Mesothelial cell of epicardium (in vitro differentiated cells): ENCODE measurements at places on chromosomes 12 and 14. TPM values are rescaled to one million over a fixed set of nuclear protein-coding genes. Genes with fewer than 3 reads are reported as not detected.

- no peaks in the 10 kb centered on the region for H3K27me3 ChIP-seq
- H3K36me3 ChIP-seq = peaks cover 8% of the 10 kb centered on the region
- peaks cover 39% of the 10 kb centered on the region for H3K4me1 ChIP-seq
- DNase-seq = no peak
- H3K4me3 ChIP-seq = peak overlapping the region; percentile 100
Observed at GRCh38 chr12:108561852-108562347, 496 bp upstream of the ISCU start.

GRCh38 chr12:11576104-11576503 lies 73.4 kb upstream of the ETV6 start:
- no peak overlapping the region for H3K4me3 ChIP-seq
- no peaks in the 10 kb centered on the region for H3K4me1 ChIP-seq
- H3K27ac ChIP-seq = no peak overlapping the region
- H3K27me3 ChIP-seq = no peaks in the 10 kb centered on the region
- no peak for DNase-seq

DNA sequence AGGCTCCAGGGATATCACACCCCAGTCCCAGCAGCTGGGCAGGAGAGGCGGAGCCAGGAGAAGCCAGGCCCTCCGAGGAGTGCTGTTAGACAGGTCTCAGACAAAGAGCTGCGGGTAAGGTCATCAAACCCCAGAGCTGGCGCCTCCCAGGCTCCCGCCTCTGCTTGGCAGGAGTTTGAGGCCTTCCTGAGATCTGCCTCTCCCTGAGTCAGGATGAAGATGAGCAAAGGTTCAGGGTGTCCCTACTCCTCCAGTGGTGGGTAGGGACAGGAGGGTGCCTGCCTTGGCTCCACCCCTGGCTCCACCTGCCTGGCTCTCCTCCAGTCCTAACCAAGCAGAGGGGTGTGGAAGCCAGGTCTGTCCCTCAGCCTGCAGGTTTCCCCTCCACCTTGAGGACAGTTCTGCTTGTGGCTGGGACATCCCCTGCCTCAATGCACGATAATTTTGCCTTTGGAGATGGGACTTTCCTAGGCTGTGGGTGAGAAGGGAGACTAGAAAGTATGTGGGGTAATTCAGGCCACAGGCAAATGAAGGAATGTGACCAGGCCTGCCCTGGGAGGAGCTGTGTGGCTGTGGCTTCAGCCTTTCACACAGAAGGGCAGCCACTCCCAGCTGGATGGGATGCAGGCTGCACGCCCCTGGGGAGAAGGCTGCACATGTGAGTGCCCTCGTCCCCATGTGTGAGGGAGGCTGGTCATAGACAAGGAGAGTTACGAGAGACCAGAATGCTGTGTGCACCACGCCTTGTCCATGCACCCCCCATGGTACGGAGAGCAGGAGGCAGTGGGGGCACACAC lies 2.2 kb downstream of the PLEKHG6 start:
- H3K27me3 ChIP-seq = peaks cover 4% of the 10 kb centered on the region
- peaks cover 2% of the 10 kb centered on the region for H3K36me3 ChIP-seq
- peak overlapping the region; percentile 91 for H3K27ac ChIP-seq
- peak overlapping the region; percentile 38 for H3K4me3 ChIP-seq
- no peak for DNase-seq
- peaks cover 24% of the 10 kb centered on the region for H3K4me1 ChIP-seq

- H3K27ac ChIP-seq = peak overlapping the region; percentile 93
- H3K27me3 ChIP-seq = peaks cover 2% of the 10 kb centered on the region
- DNase-seq = no peak
Observed at GRCh38 chr12:116278279-116278626, 760 bp upstream of the MED13L start.

- peaks cover 7% of the 10 kb centered on the region for H3K36me3 ChIP-seq
- peaks cover 15% of the 10 kb centered on the region for H3K4me1 ChIP-seq
- H3K27me3 ChIP-seq = no peaks in the 10 kb centered on the region
- no peak for DNase-seq
Observed at GRCh38 chr14:91342206-91342760, 75.3 kb downstream of the CCDC88C start.

DNA sequence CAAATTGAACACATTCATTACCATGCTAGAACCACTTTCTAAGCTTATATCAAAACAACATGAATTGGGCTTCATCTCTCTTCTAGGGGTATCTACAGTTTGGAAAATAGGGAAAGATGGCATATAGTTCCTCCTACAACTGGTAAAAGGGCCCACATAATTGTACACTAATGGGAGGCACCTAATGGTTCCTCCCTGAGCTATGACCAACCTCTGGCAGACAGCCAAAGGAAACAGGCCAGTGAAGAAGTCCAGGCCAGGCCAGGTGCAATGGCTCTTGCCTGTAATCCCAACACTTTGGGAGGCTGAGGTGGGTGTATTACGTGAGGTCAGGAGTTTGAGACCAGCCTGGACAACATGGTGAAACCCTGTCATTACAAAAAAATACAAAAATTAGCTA lies 23.2 kb upstream of the APOF start:
- no peaks in the 10 kb centered on the region for H3K36me3 ChIP-seq
- DNase-seq = no peak
- H3K27me3 ChIP-seq = peaks cover 3% of the 10 kb centered on the region
- peak overlapping the region; percentile 66 for H3K27ac ChIP-seq

LRP1-AS gene
- total RNA-seq = not detected in 3 replicates

KIF5A gene
- 0.40 to 0.69 TPM (median 0.59 TPM) in 3 replicates for total RNA-seq

CBLN3 gene
- 3.9 to 5.5 TPM (median 4.8 TPM) in 3 replicates for total RNA-seq
